ENCODE measurements at places on chromosomes 16 and 17. TPM values are rescaled to one million over a fixed set of nuclear protein-coding genes. Genes with fewer than 3 reads are reported as not detected.

The MMP28 gene
- 8.9 TPM for polyA plus RNA-seq

The CDH8 gene
- polyA plus RNA-seq = 2.5 TPM

The UNC119 gene
- 26.8 TPM for polyA plus RNA-seq

The TMED6 gene
- not detected for polyA plus RNA-seq

The CDIP1 gene
- 161 TPM for polyA plus RNA-seq

The PLCG2 gene
- 6.8 TPM for polyA plus RNA-seq

The TAF15 gene
- 160 TPM for polyA plus RNA-seq

DNA sequence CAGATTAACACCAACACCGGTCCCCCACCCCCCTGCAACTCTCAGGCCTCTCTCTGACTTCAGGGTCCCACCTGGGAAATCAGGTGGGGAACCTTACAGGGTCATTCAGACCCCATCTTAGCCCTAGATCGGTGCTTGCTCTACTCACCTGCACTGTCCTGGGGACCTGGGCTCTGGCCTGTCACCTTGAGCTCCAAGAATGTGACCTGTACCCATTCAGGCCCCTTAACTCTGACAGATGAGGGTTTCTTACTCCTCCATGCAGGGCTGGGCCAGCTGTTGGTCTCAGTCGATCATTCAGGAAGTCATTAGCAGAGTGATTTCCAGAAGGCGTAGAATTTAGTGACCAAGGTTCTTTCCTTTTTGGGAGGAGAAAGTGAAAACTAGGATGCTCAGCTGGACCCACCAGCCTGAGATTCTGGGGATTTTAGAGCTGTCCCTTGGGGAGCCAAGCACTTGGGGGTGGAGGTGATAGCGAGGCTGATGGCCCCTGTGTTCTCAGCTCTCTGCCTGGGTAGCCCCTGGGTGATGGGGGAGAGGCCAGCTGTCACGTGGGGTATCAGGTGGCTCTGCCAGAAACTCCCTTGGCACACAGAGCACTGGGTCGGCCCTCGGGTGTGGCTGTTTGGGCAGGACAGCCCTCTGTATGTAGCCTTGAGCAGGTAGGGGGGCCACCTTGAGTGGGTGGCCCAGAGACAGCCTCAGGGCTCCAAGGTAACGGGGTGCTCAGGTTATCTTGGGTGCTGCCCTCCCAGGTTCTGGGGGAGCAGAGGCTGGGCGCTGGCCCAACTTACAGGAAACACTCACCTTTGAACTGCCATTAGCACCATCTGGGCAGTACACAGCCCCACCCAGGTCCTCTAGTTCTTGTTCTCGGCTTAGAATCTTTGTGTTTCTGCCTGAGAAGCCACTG is 724 bp downstream of the MVP start:
- no peak for DNase-seq

- DNase-seq = peak; percentile 64
Measured at GRCh38 chr17:80260069-80260535, 550 bp upstream of the RNF213 start.

GRCh38 chr17:55416470-55417052 is 5.1 kb downstream of the MMD start:
- DNase-seq = no peak

DNA sequence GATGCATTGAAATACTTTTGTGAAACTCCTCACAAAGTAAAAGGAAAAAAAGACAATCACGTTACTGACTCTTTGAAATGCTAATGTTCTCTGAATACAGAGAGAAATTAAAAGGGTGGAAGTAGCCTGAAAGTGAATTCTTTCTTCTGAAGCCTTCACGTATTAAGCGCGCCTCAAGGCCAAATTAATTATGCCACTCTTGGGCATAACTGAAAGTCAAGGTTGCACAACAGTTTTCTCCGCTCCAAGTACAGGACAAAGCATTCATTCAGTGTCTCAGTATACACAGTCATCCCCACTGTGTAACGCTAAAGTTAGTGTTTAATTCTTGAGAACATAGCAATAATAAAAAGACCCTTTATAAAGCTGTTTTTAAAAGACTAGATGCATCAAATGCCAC is 21.5 kb downstream of the PARN start:
- no peak for DNase-seq

- no peak for DNase-seq
Measured at GRCh38 chr17:71055128-71055527, 885.8 kb downstream of the KCNJ2 start.

DNA sequence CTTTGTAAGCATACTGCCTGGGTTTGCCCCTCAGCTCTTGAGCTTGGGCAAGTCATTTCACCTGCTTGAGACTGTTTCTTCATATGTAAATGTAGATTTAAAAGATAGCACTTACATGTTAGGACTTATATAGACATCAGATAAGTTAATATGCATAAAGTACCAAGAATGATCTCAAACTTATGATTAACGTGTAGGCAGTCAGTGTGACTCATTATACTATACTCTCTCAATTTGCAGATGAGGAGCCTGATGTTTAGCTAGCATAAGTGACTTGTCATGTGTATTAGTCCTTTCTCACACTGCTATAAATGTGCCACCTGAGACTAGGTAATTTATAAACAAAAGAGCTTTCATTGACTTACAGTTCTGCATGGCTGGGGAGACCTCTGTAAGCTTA is 690.5 kb downstream of the KCNJ2 start:
- no peak for DNase-seq

- no peak for DNase-seq
Measured at GRCh38 chr16:21157632-21158031, 842 bp upstream of the LDAF1 start.

- peak; percentile 62 for DNase-seq
Measured at GRCh38 chr17:19336938-19337711, 25.4 kb downstream of the B9D1 start.

DNA sequence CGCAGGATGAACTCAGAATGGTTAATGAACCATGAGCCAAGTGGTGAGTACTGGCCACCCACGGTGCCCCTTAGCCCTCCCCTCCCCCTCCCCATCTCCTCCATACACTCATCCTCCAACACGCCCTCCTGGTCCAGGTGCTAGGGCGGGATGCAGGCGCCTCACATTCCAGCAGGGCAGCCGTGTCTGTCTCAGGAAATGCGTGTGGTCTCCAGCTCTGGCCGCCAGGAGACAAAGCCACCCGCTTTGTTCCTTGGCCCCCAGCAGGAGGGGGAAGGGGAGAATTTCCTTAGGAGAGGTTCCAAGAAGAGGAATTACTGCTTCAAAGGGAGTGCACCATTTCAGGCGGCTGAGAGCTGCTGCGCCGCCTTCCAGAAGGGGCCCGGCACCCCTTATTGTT is 29.7 kb upstream of the RMI2 start:
- peak; percentile 34 for DNase-seq

- DNase-seq = peak; percentile 50
Measured at GRCh38 chr17:41717408-41718286, 5.5 kb downstream of the GAST start.

DNA sequence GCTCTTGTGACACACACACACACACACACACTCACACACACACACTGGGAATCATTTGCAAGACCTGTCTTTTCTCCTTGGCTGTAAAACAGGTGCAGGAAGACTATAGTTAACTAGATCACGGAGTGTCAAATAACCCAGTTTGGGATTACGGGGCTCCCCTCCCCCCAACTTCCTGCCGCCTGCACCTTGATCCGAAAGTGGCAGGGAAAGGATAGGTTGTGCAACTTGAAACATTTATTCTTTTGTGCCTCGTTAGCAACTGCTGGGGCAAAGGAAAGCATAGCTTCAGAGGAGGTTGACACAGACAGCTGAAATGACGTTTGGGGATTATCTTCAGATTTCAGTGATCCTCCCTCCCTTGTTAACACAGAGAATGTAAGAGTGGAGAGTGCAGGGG is 149.5 kb downstream of the NTN1 start:
- DNase-seq = peak; percentile 31

DNA sequence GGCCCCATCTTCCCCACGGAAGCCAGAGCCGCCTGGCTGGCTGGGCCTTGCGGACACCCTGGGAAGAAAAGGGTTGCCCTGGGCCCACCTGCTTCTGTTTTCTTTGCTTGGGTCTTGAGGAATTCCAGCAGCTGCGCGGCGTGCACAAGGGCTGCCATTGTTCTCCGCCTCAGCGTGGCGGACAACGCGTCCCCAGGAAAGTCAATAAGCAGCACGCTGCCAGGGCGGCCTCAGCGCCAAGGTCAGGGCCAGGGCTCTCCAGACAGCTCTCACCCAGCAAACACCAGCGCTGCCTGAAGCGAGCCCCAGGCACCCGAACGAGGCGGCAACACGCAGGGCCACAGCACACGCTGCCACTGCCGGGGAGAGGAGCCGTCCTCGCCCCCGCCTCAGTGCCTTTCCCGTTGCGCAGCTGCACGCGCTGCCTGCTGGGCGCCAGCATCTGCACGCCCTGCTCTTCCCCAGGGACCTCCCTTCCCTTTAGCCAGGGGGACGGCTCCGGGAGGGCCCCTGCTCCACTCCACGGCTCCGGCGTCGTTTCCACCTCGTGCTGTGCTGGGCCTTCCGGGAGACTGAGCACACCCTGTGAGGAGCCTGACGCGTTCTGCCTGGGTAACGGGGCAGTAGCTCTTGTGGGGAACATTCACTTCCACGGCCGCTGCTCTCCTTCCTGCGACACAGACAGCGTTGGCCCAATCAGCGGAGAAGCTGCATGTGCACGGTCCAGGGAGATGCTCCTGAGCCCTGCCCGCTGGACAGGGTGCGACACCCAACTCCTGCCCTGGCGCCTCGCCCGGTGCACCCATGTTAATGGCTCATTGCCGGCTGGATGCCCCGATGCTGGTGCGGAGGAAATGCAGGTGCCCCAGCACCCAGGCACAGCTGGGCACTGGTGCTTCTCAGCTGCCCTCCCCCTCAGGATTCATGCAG is 57.8 kb downstream of the LMF1 start:
- peak; percentile 36 for DNase-seq

DNA sequence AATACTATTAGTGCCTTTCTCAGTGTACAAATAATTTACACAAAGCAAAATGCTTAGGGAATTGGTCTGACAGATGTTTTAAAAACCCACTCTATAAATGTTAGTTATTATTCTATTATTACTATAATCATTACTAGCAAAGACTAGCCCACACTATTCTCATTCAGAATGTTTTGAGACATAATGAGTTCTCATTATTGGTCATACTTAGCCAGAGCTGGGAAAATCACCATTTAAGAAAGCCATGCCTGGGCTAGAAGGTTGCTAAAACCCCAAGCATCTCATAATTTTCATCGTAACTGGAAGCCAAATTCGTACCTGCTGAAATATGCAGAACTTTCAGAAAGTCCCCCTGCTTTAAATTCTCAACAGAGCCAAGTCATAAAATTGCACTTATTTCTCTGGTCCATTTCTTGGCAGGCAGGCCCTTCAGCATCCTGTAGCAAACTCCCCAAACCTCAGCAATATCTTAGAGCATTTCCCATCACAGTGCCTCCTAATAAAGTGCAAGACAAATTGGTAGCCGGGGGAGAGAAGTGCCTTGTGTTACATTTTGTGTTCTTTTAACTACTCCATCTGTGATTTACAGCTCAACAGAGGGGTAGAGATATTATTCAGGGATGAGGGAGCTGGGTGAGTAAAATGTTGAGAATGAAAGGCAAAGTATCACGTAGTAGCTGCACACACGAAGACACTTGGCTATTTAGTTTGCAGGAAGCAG is 79.8 kb upstream of the ADAMTS18 start:
- no peak for DNase-seq

DNA sequence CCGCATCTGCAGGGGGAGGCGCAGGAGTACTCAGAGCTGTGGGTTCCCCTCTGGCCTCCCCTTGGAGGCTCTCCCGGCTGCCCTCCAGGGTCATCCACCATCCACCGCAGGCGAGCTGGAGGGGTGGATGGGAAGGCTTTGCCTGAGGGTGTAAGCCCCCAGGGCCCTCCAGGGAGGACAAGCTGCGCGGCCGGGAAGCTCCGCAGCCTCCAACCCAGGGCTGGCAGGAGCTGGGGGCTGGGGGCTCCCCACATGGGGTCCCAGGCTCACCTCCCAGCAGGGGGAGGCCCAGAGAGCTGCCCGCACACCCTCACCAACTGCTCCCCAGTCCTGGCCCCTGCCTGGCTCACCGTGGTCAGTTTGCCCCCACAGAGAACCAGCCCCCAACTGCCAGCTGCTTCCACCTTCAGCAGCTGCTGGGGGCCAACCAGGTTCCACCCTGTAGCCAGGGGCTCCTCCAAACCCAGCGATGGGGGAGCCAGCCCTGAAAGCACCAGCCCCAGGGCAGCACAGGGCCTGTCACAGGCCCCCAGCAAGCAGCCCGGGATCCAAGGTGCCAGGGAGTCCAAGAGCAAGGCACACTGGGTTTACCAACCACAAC is 19.8 kb upstream of the CHMP6 start:
- no peak for DNase-seq

- peak; percentile 80 for DNase-seq
Measured at GRCh38 chr16:69894676-69895075, 56.5 kb upstream of the CLEC18A start.
